BJ (cell line): ENCODE measurements at places on chromosomes 2 and 18. TPM values are rescaled to one million over a fixed set of nuclear protein-coding genes. Genes with fewer than 3 reads are reported as not detected.

DNA sequence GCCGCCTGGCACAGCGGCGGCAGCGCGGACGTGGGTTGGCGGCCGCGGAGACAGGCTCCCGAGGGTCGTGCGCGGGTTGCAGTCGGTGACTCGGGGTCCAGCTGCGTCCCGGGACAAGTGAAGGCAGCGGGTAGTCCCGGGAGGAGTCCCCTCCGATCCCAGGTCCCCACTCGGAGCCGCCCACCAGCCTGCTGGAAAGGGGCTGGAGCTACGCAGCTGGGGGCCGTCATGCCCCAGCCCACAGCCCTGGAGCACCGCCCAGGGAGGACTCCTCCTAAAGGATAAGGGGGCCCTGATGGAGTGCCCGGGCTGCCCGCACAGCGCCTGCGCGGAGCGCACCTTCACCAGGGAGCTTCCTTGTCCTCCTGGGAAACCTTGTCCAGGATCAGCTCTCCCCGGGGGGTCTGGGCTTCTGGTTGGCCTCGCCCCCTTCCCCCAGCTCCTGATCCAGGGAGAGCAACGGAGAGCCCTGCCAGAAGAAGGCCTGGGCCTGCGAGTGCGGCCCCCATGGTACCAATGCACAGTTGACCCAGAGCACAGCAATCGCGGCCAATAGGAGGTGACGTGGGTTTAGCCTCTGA, 25.9 kb upstream of the ALPP start:
- no peak for DNase-seq

Gene TIMM21
- 21.2 and 49.4 TPM in 2 replicates for polyA plus RNA-seq

- peak; percentile 67 for DNase-seq
Observed at GRCh38 chr2:113283704-113284284, 5.1 kb upstream of the PAX8 start.

DNA sequence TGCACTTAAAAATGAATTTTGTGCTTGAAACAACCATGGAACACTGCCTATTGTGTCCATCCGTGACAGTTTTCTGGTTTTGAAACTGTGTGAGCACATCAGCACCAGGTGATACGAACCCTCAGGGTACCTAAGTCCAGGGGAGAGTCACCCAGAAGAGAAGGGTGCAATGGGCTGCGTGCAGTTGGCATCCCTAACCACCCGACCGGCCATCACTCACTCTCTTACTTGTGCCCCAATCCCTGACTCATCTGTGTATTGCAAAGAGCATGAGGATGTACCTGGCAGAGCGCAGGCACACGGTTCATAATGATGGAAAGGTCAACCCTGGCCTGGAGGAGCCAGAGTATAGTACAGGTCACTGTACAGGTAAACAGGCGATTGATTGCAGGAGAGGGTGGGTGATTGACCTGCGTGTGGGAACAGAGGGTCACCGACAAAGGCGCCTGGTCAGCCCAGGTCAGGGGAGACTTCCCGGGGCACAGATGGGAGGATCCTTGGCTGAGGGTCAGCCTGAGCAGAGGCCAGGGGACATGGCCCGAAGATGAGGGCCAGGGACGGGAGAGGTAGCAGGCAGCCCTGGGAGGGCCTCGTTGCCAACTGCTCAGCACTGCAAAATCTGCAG, 160.3 kb downstream of the SEPTIN10 start:
- DNase-seq, result no peak

GRCh38 chr2:118048401-118048800, 34.5 kb upstream of the CCDC93 start:
- DNase-seq, result no peak

GRCh38 chr2:181896286-181896685, 4.8 kb downstream of the ITPRID2 start:
- DNase-seq, result no peak

DNA sequence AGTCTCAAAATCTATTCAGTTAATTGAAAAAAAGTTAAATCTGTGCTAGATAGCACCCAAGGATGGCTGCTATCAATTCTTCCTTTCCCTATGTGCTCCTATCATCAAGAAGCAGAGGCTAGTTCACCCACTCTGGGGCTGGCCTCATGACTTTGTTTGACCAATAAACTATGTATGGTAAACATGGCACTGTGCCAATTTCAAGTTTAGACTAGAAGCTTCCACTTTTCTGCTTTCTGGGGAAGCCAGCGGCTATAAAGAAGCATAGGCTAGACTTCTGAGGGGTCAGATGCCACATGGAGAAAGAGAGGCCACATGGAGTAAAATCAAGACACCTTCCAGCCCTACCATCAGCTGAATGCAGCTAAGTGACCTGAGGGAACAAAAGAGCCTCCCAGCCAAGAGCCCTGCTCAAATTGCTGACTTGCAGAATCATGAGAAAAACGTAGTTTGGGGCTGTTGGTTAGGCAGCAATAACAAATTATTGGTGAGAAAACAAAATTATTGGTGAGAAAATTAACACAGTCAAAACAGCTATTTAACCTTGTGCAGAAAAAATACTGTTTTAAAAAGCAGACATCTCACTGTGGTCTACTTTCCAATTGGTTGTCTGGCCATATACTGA, 86.5 kb upstream of the SLC14A2 start:
- DNase-seq, result no peak

- DNase-seq, result no peak
Observed at GRCh38 chr2:59232394-59233165, 991.5 kb upstream of the FANCL start.

Gene HRH4
- polyA plus RNA-seq, result 0.05 TPM in 1 of 2 replicates, not detected in the other

DNA sequence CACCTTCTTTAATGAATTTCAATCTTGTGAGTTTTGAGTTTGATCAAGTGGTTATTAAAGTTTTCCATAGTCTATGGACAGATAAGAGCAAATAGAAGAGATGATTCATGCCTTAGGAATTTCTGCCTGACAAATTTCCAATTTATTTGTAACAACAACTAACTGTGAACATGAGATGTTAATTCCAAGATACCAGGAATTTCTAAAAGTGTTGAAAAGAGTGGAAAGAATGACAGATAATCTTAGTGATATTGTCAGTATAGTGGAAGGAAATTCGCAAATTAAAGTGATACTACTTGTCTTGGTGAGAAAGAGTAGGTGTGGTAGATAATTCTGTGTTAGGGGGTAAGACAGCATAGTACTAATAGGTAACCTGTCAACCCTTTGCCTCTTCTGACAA, 82.4 kb downstream of the AGPS start:
- DNase-seq, result no peak

Gene FEV
- polyA plus RNA-seq, result not detected in 2 replicates

DNA sequence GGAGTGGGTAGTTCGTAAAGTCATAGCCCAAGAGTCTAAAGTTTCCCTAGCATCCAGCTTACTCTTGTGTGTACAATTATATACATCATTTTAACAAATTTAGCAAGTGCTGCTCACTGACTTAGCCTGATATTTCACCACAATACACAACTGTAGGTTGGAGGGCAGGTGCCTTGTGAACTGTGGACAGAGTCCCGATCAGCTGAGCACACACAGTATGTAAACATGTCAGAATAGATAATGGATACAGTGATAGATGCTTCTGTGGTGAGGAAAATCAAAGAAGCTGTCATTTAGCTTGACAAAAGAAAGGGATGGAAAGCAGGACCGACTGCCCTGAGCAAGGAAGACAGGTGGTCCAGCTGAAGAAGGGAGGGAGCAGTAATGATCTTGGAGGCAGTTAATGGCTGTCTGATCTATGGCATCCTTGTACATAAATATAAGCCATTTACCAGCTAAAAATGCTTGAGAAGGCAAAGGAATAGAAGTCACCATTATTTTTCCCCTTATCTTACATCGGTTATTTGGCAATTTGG, 372.8 kb upstream of the UBE2E3 start:
- no peak for DNase-seq

Gene PROKR1
- not detected in 2 replicates for polyA plus RNA-seq

GRCh38 chr2:83364264-83364663, 1094.8 kb downstream of the SUCLG1 start:
- DNase-seq, result peak; percentile 66

Gene REG3G
- not detected in 2 replicates for polyA plus RNA-seq

- DNase-seq, result no peak
Observed at GRCh38 chr2:160174322-160174721, 25.8 kb downstream of the ITGB6 start.

Gene ASB1
- polyA plus RNA-seq, result 24.9 and 33.4 TPM in 2 replicates

Gene GRB14
- 0.29 and 0.32 TPM in 2 replicates for polyA plus RNA-seq

DNA sequence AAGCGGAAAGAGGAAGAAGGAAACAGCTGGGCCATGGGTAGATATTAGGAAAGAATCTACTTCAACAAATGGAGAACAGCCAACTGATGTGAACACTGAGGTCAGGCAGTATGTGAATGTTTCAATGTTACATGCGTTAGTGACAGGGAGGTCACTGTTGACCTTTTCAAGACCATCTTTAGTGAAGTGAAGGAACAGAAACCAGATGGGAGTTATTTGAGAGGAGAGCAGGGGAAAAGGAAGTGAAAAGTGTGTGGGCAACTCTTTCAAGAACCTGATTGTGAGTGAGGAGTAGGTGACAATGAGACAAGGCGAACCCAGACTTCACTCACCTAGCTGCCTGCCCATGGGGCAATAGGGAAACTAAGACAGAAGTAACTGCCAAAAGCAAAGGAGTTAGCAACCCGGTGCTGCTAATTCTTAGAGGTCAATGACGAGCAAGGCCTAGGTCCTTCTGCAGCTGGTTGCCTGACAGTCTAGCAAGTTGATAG, 67.0 kb downstream of the SP3 start:
- no peak for DNase-seq

DNA sequence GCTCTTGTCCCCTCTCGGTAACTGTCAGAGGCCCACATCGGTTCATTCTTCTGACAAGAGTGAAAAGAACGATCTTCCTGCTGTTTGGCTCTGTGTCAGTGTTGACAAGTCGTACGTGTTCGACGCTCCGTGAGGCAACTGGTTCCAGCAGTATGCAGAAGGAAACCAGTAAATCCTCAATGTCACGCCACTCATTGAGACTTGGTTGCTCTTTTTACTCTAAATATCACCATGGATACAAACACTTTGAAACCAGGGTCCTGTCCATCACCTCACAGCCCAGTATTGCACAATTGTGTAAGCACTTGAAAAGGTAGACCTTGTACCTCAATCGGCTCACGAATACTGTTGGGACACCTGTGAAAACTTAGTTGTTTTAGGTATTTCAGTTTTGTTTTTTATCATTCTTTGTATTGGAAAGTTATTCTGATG, 136.4 kb downstream of the ZNF407 start:
- DNase-seq, result no peak

DNA sequence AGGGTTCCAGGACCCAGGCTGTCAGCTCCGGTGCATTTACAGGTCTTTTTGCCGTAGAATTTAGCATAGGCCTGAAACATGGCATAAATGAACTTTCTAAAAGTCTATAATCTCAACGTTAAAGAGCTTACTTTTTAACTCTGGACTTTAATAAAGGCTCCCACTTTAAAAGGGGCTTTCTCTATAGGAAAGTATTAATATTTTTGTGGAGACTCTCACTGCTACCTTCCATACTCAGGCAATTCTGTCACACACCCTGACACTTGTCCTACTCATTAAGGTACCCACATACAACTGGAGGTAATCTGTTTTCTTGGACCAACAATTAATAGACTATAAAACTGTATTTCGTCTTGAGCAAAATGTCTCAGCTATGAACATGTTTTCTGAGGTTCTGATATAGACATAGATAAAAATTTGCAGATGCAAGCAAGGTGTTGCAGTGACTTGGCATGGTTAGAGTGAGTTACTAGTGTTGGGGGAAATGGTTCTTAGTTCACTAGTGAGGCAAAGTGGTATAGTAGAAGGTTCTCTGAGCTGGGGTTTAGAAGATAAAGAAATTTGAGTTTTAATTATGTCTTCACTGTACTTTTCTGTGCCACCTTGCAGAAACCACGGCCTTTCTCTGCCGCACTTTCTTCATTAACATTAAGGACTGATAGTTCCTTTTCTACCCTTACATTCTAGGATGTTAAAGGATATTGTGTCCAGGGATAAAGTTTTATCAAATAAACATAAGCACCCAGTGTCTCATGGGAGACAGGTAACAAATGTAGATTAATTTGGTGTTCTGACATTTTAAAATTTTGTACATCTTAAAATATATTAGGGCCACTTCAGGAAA, 10.8 kb upstream of the NR4A2 start:
- no peak for DNase-seq

Gene DSG1
- not detected in 2 replicates for polyA plus RNA-seq

- DNase-seq, result no peak
Observed at GRCh38 chr2:138403431-138403927, 98.1 kb upstream of the SPOPL start.

DNA sequence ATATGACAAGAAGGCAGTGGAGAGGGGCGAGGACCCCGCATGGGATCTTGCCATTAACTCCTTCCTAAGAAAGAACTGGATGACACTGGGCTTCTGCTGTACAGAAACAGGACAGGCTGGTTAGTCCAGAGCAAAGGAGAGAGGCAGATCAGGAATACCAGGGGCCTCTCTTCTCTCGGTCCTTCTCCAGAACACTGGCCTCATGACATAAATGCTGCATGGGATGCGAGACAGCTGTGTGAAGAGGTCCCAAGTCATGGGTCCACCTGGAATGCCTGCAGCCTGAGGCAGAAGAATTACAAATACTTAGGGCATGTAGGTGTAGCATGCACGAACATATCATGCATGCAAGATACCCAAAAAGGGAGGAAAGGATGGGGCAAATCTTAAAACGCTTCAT, 9.1 kb downstream of the MBOAT2 start:
- DNase-seq, result no peak

DNA sequence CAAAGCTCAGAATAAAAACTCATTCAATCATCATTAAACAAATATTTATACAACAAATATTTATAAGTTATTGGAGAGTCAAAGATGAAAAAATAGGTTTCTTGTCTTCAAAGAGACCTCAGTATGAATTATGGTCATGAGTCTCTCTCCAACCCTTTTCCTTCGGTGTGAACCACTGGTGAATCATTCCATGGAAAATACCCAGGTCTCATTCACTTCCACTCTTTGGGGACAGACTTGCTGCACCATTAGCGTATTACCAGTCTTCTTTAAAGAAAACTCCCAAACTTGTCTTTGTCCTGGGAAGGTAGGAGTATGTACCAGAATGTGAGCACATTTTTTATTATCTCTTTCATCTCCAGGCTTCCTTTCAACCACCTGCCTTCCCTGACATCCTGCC, 257.4 kb upstream of the RBMS1 start:
- no peak for DNase-seq

DNA sequence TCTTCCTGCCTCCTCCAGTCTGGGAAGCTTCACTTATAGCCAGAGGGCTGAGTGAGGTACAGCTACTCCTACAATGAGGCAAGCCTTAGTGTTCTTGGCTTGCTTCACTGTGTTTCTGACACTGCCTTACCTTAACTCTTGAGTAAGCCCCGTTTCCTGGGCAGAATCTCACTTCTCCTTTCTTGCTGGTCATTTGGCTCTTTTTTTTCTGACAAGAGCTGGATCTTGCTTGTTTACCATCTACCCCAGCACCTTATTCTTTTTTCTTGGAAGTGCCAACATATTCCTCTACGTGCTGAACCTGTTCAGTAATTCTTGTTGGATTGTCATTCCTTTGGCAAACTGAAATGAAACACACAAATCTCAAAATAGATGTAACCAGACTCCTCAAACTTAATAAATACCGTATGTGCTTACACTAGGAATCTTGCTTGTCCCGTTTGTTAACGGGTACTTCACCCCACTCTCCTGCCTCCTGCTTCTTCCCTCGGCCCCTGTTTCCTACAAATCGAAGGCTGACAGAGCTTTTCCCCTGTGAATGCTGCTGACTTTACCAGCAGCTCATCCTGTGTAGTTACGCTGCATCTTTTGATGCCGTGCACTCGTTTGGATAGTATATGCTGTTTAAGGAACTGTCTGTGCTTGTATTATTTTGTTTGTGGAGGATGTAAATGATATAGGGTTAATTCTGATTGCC, 132.2 kb downstream of the FMNL2 start:
- DNase-seq, result no peak
